Subcutaneous preadipocyte (primary cell): ENCODE measurements at places on chromosomes 5 and 9. TPM values are rescaled to one million over a fixed set of nuclear protein-coding genes. Genes with fewer than 3 reads are reported as not detected.

DOK3 gene
- 1.1 and 1.4 TPM in 2 replicates for total RNA-seq

GPX8 gene
- total RNA-seq: 74.2 and 85.6 TPM in 2 replicates

BSPRY gene
- total RNA-seq: not detected in 2 replicates

MORN5 gene
- total RNA-seq: not detected in 2 replicates

LCN12 gene
- total RNA-seq: not detected in 2 replicates

ADGRV1 gene
- total RNA-seq: under 0.01 and 0.20 TPM in 2 replicates

STRBP gene
- total RNA-seq: 2.2 and 2.9 TPM in 2 replicates

APBA1 gene
- 2.9 and 3.1 TPM in 2 replicates for total RNA-seq

BNC2 gene
- total RNA-seq: 47.5 and 50.3 TPM in 2 replicates

MEIKIN gene
- total RNA-seq: not detected in 2 replicates

C1QTNF2 gene
- total RNA-seq: under 0.01 TPM in 2 replicates

ADRB2 gene
- under 0.01 and 1.2 TPM in 2 replicates for total RNA-seq

HSPB3 gene
- total RNA-seq: not detected in 2 replicates

PCDHA9 gene
- under 0.01 TPM in 2 replicates for total RNA-seq

SH2D3C gene
- total RNA-seq: 0.37 TPM in 1 of 2 replicates, not detected in the other

TRMT10B gene
- total RNA-seq: 2.0 and 2.2 TPM in 2 replicates
